ENCODE measurements at places on chromosomes 5 and 9. TPM values are rescaled to one million over a fixed set of nuclear protein-coding genes. Genes with fewer than 3 reads are reported as not detected.

Gene SAXO1
- total RNA-seq, result 0.13 TPM

Gene PCDHGA7
- total RNA-seq, result 10.6 TPM

Gene LCN2
- total RNA-seq, result not detected

Gene HEMGN
- total RNA-seq, result not detected

Gene PCDHGC5
- 8.1 TPM for total RNA-seq

Gene ALDH1A1
- under 0.01 TPM for total RNA-seq

Gene MLANA
- not detected for total RNA-seq

Gene FRMD3
- total RNA-seq, result 0.11 TPM

Gene CCDC187
- total RNA-seq, result 0.11 TPM

Gene TSSK1B
- total RNA-seq, result 0.52 TPM

All from articular chondrocyte of knee joint (primary cell).